ENCODE measurements at places on chromosomes 5 and 9. TPM values are rescaled to one million over a fixed set of nuclear protein-coding genes. Genes with fewer than 3 reads are reported as not detected.

The TBC1D13 gene
- 20.3 TPM for total RNA-seq

The PSAT1 gene
- total RNA-seq, result 174 TPM

The ADAMTSL1 gene
- 0.08 TPM for total RNA-seq

The IL9 gene
- total RNA-seq, result not detected

The FOXI1 gene
- total RNA-seq, result not detected

The CTNND2 gene
- not detected for total RNA-seq

The SLC25A2 gene
- total RNA-seq, result not detected

The SCGB3A2 gene
- total RNA-seq, result not detected

The PTPDC1 gene
- 4.5 TPM for total RNA-seq

The TLE1 gene
- total RNA-seq, result 80.1 TPM

The INSL6 gene
- not detected for total RNA-seq

The TUSC1 gene
- total RNA-seq, result 7.0 TPM

The PCSK5 gene
- total RNA-seq, result 1.8 TPM

The CLIC3 gene
- 5.6 TPM for total RNA-seq

Data from A549 treated with AZD2906 at 1 μM for 4 hours (cell line).